Type B pancreatic cell (in vitro differentiated cells): ENCODE measurements at places on chromosomes 4 and X. TPM values are rescaled to one million over a fixed set of nuclear protein-coding genes. Genes with fewer than 3 reads are reported as not detected.

DNA sequence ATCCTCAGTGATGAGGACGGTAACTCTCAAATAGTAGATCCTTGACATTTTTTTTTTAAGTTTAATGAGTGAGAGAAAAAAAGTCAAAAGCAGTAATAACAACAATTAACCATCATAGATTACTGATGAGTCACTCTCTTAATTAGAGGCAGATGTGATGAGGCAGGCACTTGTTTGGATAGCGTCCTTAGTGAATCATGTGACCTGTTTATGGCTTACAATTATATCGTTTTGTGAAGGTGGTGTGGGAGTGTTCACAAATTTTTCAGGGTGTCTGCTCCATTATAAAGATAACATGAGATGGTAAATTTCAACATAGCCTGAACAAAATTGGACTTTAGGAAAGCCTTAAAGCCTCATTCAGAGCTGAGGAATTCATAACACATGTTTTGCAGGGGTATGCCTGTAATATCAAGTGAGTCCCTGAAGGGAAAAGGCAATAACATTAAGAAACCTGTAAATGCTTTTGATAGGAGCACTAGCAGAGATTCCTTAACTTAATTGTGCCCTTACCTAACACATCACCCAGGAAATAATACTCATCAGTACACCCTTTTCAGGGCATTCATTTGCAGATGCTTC, 51.9 kb upstream of the XIAP start:
- no peak overlapping the region for H3K4me3 ChIP-seq
- no peak for DNase-seq
- H3K27me3 ChIP-seq: no peaks in the 10 kb centered on the region
- H3K36me3 ChIP-seq: peaks cover 4% of the 10 kb centered on the region
- no peak overlapping the region for H3K27ac ChIP-seq

- H3K4me3 ChIP-seq: no peak overlapping the region
- H3K27me3 ChIP-seq: peaks cover 41% of the 10 kb centered on the region
- peak; percentile 13 for DNase-seq
- H3K4me1 ChIP-seq: no peaks in the 10 kb centered on the region
- H3K27ac ChIP-seq: no peak overlapping the region
- H3K36me3 ChIP-seq: peaks cover 4% of the 10 kb centered on the region
Observed at GRCh38 chr4:8846826-8847225, 24.8 kb downstream of the HMX1 start.

DNA sequence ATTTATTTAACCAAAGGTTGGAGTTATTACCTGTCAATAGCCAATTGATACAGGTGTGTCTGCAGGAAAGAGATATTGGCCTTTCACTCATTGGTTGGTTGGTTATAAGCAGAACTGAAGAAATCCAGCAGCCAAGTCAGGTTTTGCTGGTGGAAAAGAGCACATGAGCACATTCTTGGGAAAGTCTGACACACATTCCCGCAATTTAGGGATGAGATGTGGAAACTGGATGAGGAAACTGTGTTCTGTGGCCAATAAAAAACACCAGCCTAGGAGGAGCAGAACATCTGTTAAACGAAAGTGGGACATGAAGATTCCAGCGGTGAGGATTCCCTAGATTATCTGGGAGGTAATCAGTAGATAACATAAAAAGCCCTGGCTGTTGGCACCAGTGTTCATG, 567.4 kb upstream of the CPEB2 start:
- no peaks in the 10 kb centered on the region for H3K4me1 ChIP-seq
- no peak for DNase-seq
- no peaks in the 10 kb centered on the region for H3K27me3 ChIP-seq
- H3K4me3 ChIP-seq: no peak overlapping the region
- H3K27ac ChIP-seq: no peak overlapping the region
- no peaks in the 10 kb centered on the region for H3K36me3 ChIP-seq

GRCh38 chr4:98909646-98910401, 19.1 kb downstream of the EIF4E start:
- no peaks in the 10 kb centered on the region for H3K27me3 ChIP-seq
- H3K4me1 ChIP-seq: peaks cover 34% of the 10 kb centered on the region
- H3K4me3 ChIP-seq: peak overlapping the region; percentile 26
- H3K27ac ChIP-seq: no peak overlapping the region

GRCh38 chr4:15242021-15242420, 185.8 kb upstream of the C1QTNF7 start:
- peaks cover 5% of the 10 kb centered on the region for H3K4me1 ChIP-seq
- no peaks in the 10 kb centered on the region for H3K36me3 ChIP-seq
- DNase-seq: no peak
- peaks cover 3% of the 10 kb centered on the region for H3K27me3 ChIP-seq
- H3K27ac ChIP-seq: no peak overlapping the region
- H3K4me3 ChIP-seq: no peak overlapping the region

DNA sequence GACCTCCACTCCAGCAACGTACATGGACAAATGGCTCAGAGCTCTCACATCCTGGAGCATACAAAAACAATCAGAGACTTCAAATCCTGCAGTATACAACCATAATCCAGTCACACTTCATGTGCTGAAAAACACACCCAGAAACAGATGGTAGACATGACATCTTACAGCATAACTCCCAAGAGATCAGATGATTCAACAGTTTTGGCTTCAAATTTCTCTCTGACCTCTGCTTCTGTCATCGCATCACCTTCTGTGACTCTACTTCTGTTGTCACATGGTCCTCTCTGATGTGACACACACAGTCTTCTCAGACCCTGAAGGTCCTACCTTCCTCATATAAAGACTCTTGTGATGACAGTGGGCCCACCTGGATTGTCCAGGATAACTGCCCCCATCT, 18.5 kb downstream of the SUV39H1 start:
- H3K4me3 ChIP-seq: no peak overlapping the region
- H3K36me3 ChIP-seq: no peaks in the 10 kb centered on the region
- H3K27ac ChIP-seq: no peak overlapping the region
- H3K4me1 ChIP-seq: no peaks in the 10 kb centered on the region

GRCh38 chrX:132802033-132802432, 156.4 kb downstream of the HS6ST2 start:
- no peak for DNase-seq
- H3K27ac ChIP-seq: no peak overlapping the region
- no peaks in the 10 kb centered on the region for H3K4me1 ChIP-seq
- H3K36me3 ChIP-seq: peaks cover 4% of the 10 kb centered on the region
- H3K27me3 ChIP-seq: no peaks in the 10 kb centered on the region

DNA sequence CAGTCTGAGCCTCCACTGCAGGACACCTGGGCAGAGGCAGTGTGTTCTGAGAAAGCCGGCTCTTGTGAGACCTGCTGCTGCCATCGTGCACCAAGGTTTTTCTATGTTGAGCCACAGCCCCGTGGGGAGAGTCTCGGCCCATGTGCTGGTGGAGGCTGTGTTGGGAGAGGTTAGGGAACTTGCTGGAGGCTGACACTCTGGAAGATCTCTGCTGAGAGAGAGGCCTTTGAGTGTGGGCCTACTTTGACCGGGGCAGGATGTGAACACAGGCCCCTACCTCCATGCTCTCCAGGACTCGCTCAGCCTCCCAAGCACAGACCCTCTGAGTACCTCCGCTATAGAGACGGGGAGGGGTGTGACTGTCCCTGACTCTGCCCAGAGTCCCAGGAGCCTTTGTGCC, 1.3 kb upstream of the S100P start:
- no peak for DNase-seq
- peaks cover 45% of the 10 kb centered on the region for H3K4me1 ChIP-seq
- no peak overlapping the region for H3K4me3 ChIP-seq
- peak overlapping the region; percentile 99 for H3K27ac ChIP-seq
- H3K36me3 ChIP-seq: no peaks in the 10 kb centered on the region

DNA sequence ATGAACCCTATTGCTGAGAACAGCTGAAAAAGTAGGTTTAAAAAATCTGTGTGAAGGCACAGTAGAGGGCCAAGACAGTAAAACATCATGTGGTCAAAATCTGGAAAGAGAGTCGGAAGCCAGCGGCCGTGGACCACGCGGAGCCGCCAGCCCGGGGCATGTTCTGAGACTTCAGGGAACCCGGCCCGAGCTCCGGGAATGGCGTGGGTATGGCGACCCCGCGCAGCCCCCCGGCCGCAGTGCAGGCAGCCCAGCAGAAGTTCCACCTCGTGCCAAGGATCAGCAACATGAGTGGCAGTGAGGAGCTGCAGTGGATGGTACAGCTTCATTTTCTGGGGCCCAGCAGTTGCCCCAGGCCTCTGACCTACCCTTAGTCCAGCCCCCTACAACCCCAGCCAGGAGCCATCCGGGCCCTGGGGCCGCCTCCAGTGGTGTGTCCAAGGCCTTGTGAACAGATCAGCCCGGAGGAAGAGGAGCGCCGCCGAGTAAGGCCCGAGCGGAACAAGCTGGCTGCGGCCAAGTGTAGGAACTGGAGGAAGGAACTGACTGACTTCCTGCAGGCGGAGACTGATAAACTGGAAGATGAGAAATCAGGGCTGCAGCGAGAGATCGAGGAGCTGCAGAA, 94.2 kb downstream of the LARP1B start:
- H3K36me3 ChIP-seq: peaks cover 17% of the 10 kb centered on the region
- DNase-seq: no peak
- H3K27ac ChIP-seq: no peak overlapping the region

PNMA6F gene
- total RNA-seq: not detected in 2 replicates

DNA sequence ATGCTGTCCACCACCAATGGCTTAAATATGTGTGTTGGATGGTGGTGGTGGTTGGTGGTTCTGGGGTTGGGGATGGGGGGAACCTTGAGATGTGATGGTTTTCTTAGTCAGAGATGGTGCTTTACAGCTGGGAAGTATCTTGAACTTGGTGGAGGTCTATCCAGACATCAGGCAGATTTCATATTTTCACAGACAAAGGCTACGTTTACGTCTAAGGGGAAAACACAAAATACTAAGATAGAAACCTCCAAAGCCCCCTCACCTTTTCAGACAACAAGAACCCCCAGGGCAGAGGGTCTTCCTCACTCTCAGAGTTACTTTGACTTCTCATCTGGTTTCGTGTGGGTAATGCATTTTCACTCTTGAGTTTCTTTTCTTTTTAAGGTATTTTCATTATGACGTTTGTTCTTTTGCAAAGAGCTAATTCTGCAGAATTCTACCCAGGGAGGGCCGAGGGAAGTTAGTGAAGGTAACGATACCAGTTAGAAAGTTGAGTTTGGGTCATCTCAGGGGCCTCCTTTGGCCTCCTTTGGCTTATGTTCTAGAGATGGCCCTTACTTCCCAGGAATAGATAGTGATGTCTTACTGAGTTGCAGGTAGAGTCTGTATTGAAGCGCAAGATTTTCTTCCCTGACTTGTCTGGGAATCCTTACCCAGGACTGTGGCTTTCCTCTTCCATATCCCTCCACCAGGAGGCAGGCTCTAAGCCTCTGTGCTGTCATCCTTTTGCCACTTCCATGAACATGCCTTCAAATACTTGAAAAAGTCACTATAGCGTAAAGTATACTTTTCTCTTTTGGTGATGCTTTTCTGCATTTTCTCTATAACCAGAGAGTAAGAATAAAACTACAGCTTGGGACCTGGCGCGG, 31.9 kb downstream of the RHOH start:
- no peaks in the 10 kb centered on the region for H3K36me3 ChIP-seq
- no peak for DNase-seq
- H3K27me3 ChIP-seq: no peaks in the 10 kb centered on the region
- no peak overlapping the region for H3K27ac ChIP-seq

- peaks cover 51% of the 10 kb centered on the region for H3K4me1 ChIP-seq
- DNase-seq: no peak
- peak overlapping the region; percentile 26 for H3K27ac ChIP-seq
- H3K27me3 ChIP-seq: peaks cover 2% of the 10 kb centered on the region
- peak overlapping the region; percentile 58 for H3K4me3 ChIP-seq
Observed at GRCh38 chr4:152946446-152946845, 10.3 kb downstream of the FHDC1 start.

DNA sequence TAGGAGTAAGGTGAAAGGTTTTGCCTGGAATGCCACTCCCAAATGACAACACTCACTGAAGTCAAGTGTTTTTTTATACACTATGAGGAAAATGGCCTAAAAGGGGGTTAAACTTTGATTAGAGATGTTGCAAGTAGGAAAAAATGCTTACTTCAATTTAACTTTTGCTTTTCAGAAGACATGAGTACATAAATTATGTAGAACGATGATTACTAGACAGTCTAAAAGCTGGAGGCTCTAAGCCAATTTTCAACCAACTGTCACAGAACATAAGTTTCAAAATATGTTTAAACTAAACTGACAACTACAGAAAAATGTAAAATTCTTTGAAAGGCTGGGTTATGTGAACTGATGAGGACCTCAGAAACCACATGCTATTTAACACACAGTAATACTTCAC, 83.4 kb downstream of the SHISA3 start:
- no peak for DNase-seq
- H3K4me3 ChIP-seq: no peak overlapping the region
- H3K4me1 ChIP-seq: peaks cover 3% of the 10 kb centered on the region
- no peak overlapping the region for H3K27ac ChIP-seq
- H3K27me3 ChIP-seq: no peaks in the 10 kb centered on the region
- no peaks in the 10 kb centered on the region for H3K36me3 ChIP-seq

DNA sequence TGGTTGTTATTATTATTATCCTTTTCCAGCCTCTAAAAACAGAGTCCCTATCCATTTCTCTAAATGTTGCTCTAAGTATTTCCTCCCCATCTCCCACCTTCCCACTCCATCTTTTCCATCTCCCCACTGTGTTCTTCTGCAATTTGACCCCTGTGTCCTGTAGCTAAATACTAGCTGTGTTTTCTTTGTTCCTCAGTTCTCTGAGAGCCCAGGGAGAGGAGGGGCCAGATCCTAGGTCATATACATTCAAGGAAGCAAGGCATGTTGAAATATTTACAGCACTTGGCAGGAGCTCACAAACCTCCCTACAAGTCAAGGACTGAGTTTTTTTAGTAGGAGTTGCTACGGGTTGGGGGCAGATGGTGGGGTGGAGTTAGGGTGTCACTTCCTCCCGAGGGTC, 10.5 kb downstream of the SLC16A2 start:
- no peaks in the 10 kb centered on the region for H3K36me3 ChIP-seq
- no peaks in the 10 kb centered on the region for H3K27me3 ChIP-seq
- H3K27ac ChIP-seq: peak overlapping the region; percentile 15
- no peak overlapping the region for H3K4me3 ChIP-seq
- H3K4me1 ChIP-seq: peaks cover 5% of the 10 kb centered on the region

GRCh38 chr4:113445286-113445685, 316.3 kb downstream of the CAMK2D start:
- H3K27ac ChIP-seq: no peak overlapping the region
- DNase-seq: no peak
- H3K27me3 ChIP-seq: no peaks in the 10 kb centered on the region
- peaks cover 6% of the 10 kb centered on the region for H3K4me1 ChIP-seq
- no peak overlapping the region for H3K4me3 ChIP-seq

GRCh38 chrX:74343343-74344279, 39.6 kb downstream of the ZCCHC13 start:
- H3K4me1 ChIP-seq: peaks cover 6% of the 10 kb centered on the region
- no peak for DNase-seq
- no peak overlapping the region for H3K4me3 ChIP-seq
- H3K27me3 ChIP-seq: no peaks in the 10 kb centered on the region

KDM5C gene
- 92.4 and 99.8 TPM in 2 replicates for total RNA-seq

- no peak for DNase-seq
- H3K4me1 ChIP-seq: peaks cover 8% of the 10 kb centered on the region
- H3K27me3 ChIP-seq: no peaks in the 10 kb centered on the region
Observed at GRCh38 chr4:107261241-107261874, 225.2 kb upstream of the DKK2 start.

- no peaks in the 10 kb centered on the region for H3K27me3 ChIP-seq
- H3K4me3 ChIP-seq: no peak overlapping the region
- no peak for DNase-seq
Observed at GRCh38 chrX:154855256-154855655, 20.8 kb upstream of the SMIM9 start.

- H3K36me3 ChIP-seq: no peaks in the 10 kb centered on the region
- no peak for DNase-seq
- no peak overlapping the region for H3K4me3 ChIP-seq
- no peaks in the 10 kb centered on the region for H3K27me3 ChIP-seq
- H3K27ac ChIP-seq: no peak overlapping the region
Observed at GRCh38 chr4:38266616-38267015, 306.4 kb downstream of the PTTG2 start.
